ENCODE measurements at places on chromosomes 1 and 21. TPM values are rescaled to one million over a fixed set of nuclear protein-coding genes. Genes with fewer than 3 reads are reported as not detected.

Gene NOTCH2
- 15.6 TPM for total RNA-seq

Gene CCDC27
- not detected for total RNA-seq

- no peak for DNase-seq
Measured at GRCh38 chr1:225578251-225578977, 74.5 kb downstream of the ENAH start.

- DNase-seq: no peak
Measured at GRCh38 chr1:202015662-202015937, 5.2 kb downstream of the ELF3 start.

- no peak for DNase-seq
Measured at GRCh38 chr1:177737456-177737855, 232.4 kb downstream of the SEC16B start.

DNA sequence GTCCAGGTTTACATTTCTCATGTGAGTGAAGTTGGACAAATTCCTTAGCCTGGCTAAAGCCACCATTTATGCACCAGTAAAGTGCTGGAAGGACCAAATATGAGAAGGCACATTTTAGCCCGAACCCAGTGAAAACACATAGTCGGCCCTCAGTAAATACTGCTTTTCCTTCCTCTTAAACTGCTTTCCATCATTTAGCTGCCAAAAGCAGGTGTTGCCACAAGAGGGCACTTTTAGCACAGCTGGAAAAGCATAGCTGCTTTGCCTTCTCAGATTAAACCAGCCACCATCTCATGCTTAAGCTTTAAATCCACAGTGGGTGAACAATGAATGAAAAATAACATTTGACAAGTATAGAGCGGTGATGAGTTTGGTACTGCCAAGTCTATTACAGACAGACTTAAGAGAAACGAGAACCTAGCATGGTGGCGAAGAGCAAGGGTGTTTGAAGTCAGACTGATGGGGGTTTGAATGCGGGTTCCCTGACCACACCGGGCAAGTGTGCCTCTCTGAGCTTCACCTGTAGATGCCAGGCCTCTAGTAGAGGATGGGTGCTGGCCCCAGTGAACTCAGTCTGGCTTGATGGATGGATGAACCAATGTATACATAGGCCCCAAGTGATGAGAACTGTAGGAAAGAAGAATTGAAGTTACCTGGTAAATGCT is 57.8 kb downstream of the SLC35D1 start:
- DNase-seq: peak; percentile 31

DNA sequence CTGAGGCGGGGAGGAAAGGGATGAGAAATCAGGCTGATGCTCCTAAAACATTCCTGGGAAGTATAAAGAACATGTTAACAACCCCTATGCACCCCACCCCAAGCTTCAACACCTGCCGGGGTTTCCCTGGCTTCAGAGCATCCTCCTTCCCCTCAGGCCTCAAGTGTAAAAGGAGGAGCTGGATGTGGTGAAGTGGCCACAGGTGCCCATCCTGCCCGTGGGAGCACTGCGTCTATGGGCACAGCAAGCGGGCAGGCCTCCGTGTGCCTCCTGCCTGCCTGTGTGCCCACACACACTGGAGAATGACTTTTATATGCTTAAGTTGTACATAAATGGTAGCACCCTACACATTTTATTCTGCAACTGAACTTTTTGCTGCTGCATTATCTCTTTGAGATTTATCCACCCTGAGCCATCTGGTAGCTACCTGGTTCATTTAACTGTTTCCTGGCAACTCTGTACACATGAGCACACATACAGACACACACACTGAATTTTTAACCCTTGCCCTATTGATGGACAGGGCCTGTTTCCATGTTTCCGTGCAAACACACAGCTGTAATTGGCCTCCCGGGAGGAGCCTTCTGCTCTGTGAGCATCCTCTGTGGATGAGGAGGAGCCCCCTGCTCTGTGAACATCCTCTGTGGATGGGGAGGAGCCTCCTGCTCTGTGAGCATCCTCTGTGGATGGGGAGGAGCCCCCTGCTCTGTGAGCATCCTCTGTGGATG is 13.4 kb upstream of the FTCD start:
- no peak for DNase-seq

DNA sequence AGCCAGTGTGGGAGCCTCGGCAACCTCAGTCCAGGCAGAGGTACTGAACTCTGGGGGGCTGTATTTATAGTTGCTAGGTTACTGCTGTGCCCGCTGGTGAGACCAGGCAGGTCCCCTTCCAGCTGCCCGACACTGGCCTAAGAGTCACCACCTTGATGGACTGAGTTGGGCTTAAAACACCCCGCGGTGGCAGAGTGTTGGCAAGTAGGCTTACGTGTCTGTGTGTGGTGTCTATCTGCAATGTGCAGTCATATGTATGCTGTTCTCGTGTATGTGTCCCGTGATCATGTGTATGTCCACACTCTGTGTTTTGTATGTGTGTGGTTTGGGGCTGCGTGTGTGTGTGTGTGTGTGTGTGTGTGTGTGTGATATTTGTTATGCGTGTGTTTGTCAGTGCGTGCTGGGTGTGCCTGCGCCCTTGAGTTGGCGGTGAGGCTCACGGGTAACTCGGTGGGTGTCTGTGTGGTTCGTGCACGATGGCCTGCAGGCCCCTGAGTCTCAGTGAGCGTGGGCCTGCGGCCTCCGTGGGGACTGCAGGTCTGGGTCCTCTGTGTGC is 65.5 kb downstream of the MEF2D start:
- no peak for DNase-seq

DNA sequence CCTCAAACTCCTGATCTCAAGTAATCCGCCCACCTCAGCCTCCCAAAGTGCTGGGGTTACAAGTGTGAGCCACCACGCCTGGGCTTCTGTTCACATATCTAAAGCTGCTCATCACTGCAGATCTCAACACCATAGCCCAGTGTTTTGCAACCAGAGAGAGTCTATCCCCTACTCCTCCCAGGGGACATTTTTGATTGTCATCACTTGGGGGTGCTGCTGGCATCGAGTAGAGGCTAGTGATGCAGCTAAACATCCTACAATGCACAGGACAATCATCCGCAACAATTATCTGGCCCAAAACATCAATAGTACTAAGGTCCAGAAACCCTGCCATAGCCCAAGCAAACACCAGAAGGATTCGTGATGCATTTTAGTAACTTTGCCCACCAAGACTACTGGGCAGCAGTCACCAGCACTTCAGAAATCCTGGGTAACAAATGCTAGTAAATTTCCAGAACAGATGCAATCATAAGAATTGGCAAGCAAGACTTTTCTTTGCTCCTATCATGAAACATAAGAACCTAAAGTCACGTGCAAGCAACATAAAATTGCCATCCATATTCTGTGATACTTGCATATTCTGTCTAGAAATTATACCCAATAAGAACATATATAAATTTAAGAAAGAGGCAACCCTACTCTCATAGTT is 159.2 kb downstream of the APP start:
- no peak for DNase-seq

- DNase-seq: peak; percentile 78
Measured at GRCh38 chr1:209860293-209860881, 32.6 kb downstream of the UTP25 start.

- no peak for DNase-seq
Measured at GRCh38 chr1:56057466-56058405, 521.6 kb downstream of the PLPP3 start.

All from left ventricle myocardium superior (tissue), 1 donor.